ENCODE measurements at places on chromosomes 5 and 9.

- no peak for DNase-seq
Measured at GRCh38 chr9:12933957-12934356, 159.1 kb downstream of the LURAP1L start.

- DNase-seq, result no peak
Measured at GRCh38 chr9:27659571-27659970, 86.3 kb upstream of the C9orf72 start.

DNA sequence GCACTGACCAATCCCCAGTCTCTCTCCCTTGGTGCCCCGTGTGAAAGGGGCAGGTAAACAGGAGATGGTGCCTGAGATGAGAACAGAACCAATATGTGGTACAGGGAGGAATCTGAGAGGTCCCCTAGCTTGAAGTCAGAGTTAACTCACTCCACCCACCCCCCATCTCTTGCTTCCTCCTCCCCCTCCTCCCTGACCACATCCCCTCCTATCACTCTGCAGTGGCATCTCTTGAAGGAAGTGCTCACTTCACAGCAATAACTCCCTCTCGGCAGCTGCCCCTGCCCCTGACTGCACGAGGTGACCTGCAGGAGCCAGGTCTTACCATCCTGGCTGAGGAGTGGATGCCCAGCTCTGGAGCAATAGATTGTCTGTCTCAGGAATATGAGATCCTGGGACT, 224.0 kb downstream of the GAS1 start:
- DNase-seq, result no peak

GRCh38 chr5:58248221-58248620, 211.7 kb downstream of the PLK2 start:
- DNase-seq, result no peak

- DNase-seq, result no peak
Measured at GRCh38 chr5:172544371-172545095, 90.2 kb upstream of the SH3PXD2B start.

- DNase-seq, result no peak
Measured at GRCh38 chr5:82335806-82336205, 57.7 kb upstream of the RPS23 start.

DNA sequence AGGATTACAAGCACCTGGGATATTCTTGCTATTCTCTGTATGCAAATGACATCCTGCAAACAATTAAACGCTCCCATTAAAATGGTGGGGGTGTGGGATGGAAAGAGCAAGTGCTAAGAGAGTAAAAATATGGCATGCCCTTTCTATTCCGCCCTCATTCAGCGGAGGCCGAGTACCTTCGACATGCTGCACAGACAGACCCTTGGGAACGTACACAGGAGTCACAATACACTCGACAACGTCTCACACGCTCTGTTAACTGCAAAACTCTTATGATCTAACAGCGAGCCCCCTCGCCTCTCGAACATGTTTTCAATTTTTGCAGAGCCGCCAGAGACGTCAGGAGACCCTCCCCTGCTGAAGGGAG, 322.2 kb downstream of the CEMIP2 start:
- DNase-seq, result no peak

DNA sequence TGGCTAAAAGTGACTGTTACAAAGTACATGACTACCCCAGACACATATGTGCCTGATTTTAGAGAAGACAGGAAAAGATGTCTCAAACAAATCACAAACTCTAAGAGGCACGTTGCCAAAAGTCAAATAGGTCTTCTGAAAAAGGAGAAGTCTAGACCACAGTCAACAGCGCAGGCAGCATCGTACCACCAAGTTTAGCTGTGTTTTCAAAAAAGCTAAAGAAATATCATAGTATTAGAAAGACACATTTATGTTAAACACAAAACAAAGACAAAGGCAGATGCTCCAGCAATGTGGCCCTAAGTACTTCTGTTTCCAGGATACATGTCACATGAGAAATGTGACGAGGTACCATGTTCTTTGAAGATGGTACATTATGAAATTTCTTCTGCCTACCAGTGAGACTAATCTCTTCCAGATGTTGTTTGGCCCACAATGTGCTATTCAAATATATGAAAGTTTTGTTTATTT, 43.5 kb downstream of the LPAR1 start:
- no peak for DNase-seq

DNA sequence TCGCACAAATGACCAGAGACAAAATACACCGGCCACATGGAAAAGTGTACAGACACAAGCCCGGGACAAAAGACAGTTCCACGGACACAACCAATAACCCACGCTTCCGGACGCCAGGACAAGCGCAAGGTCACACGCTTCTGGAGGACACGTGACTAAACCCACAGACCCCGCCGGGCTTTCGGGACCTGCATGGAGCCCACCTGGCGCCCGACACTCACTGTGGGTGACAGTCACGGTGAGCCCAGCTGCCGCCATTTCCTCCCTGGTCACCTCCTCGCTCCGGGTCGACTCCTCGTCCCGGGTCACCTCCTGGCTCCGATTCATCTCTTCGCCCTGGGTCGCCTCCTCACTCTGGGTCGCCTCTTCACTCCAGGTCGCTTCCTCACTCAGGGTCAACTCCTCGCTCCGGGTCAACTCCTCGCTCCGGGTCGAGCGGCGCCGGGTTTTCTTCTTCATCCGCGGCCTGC, 470 bp downstream of the BAG1 start:
- DNase-seq, result peak; percentile 26

Data from activated CD8-positive, alpha-beta memory T cell treated with anti-CD3 and anti-CD28 coated beads for 48 hours (primary cell).